ENCODE measurements at places on chromosomes 4 and X.

DNA sequence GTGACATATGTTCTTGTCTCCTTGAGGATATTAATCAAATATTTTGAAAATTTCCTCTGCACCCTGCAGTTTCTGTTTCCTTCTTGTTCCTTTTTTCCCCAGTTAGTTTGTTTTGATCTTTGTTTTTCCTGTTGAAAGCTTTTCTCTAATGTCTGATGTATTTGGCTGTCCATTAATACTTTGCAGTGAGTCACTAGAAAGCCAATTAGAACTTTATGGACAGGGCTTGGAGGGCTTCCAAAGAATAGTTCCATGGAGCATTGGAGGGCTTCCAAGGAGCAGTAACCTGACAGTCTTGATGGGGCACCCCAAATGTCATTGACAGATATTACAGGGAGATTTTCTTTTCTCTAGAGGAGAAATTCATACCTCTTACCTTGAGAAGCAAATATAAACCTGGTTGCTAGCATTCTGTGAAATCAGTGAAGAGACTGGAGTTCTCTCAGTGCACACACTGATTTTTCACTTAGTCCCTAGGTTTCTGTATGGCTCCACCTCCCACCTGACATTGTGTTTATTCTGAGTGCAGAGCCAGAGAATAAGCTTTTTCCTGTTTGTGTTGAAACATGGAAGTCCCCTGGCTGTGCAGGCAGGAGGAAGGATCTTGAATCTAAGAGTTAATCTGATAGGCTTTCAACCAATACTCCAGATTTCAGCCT lies 26.5 kb downstream of the SPARCL1 start:
- no peak for DNase-seq

GRCh38 chr4:78638337-78639172 lies 87.0 kb downstream of the ANXA3 start:
- no peak for DNase-seq

DNA sequence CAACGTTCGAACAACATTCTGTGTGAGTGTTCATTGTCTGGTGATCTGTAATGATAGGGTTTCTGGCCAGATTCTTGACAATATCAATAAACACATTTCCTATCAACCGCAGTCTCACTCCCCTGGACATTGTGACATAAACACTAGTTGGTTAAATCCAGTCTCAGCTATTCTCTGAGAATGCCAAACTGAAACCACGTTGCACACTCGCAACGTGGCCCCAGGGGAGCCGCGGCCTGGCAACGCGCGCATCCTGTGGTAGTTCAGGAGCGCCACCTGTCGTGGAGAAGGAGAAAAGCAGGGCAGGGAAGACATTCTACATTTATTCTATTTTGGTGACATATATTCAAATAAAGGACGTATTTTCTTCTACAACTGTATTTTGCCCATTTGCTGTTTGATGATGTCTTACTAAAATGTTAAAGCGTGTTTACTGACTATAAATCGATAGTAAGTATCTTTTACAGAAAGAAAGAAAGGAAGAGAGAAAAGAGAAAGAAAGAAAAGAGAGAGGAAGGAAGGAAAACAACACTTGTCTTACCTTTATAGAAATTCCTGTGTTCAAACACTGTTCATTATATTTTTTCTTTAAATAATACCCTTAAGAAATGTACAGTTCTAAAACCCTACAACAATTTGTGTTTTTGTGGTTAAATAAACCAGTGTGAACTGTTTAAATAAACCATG lies 738.3 kb upstream of the FRG1 start:
- DNase-seq, result peak; percentile 81

- no peak for DNase-seq
Measured at GRCh38 chr4:120838784-120839183, 83.7 kb downstream of the PRDM5 start.

DNA sequence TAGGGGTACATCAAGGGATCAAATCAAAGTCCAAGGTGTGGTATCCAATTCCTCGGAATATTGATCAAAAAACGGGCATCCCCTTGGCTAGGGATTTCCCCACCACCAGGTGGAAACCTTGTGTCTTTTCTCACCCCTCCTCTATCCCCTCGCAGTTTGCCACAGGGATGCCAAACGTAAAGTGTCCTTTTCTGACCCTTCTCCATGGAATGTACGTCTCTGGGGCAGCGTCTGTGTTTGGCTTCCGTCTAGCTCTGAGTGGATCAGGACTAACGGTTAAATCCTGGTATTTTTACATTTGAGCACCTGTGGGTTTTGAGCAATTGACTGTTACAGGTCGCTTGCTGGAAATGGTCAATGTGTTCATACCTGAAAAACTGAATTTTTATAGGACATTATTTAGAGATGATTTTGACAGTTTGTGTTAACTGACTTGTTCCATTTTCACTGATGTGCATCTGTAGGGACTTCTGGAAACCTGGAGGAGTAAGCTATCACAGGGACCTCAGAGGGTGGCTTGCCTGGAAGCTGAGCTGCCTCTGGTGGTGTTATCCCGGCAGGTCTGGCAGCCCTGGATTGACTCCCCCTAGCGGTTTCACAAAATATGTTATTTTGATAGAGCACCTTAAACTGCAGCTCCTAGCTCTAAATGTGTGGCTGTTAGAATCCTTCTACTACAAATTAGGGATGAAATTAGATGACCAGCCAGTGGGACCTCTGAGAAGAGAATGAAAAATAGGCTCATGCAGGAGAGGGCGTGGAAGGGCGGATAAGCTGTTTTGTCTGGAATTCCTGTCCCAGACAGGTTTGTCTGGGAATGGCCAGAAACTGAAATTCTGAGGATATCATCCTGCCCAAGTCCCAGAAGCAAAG lies 8.8 kb upstream of the MGST2 start:
- DNase-seq, result peak; percentile 56
